ENCODE measurements at places on chromosomes 11 and 22. TPM values are rescaled to one million over a fixed set of nuclear protein-coding genes. Genes with fewer than 3 reads are reported as not detected.

Gene PHETA2
- 29.8 TPM for total RNA-seq

Gene HEPN1
- not detected for total RNA-seq

Gene OR8D1
- not detected for total RNA-seq

Gene RABL2B
- total RNA-seq = 7.7 TPM

Gene NRIP3
- total RNA-seq = 4.3 TPM

Gene LDHAL6A
- total RNA-seq = not detected

Gene CRYAB
- total RNA-seq = 60.2 TPM

Gene IGF2
- 3.3 TPM for total RNA-seq

Gene RFPL2
- total RNA-seq = not detected

Gene GGTLC2
- total RNA-seq = not detected

Gene BIRC3
- 2.4 TPM for total RNA-seq

Gene C22orf15
- 4.9 TPM for total RNA-seq

Gene MUC2
- not detected for total RNA-seq

Gene SCGB1A1
- total RNA-seq = not detected

Gene TNNT3
- total RNA-seq = 0.81 TPM

All from fibroblast of the aortic adventitia (primary cell).